Epithelial cell of proximal tubule (primary cell): ENCODE measurements at places on chromosomes 4 and X. TPM values are rescaled to one million over a fixed set of nuclear protein-coding genes. Genes with fewer than 3 reads are reported as not detected.

DNA sequence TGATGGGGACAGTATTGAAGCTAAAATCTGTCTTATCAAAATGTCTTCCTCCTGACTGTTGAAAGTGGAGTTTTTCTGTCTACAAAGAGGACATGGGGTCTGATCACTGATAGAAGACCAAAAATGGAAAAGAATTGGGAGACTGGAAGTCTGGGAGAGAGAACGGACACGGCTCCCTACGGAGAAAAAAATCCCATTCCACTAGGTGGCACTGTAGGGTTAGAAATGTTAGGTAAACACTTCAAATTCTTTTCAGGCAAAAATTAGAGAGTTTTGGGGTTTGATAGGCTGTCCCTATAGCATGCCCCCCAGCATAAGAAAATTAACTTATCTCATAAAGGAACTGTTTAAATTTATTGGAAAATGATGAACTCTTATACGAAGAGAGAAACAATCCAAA, 200.5 kb downstream of the FAM133A start:
- no peak for DNase-seq

GRCh38 chr4:190017357-190018200, 9.5 kb downstream of the FRG2 start:
- DNase-seq: no peak

DNA sequence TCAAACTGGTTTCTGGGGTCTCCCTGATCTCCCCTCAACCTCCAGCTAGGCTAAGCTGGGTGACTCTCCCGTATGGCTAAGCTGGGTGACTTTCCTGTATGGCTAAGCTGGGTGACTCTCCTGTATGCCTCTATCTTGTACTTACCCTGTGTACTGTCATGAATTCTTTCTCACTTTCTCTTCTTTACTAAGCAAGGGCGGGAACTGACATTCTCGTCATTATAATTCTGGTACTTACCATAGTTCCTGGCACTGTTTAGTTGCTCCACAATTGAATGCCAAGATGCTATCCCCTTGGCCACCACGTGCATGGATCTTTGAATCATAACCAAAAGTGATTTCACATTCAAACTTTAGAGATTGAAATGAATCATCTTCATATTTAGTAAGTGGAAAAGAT, 8.8 kb downstream of the INTU start:
- DNase-seq: no peak

GRCh38 chr4:52259978-52260377, 208.9 kb downstream of the SPATA18 start:
- no peak for DNase-seq

GRCh38 chr4:57051095-57051494, 59.1 kb downstream of the IGFBP7 start:
- no peak for DNase-seq

DNA sequence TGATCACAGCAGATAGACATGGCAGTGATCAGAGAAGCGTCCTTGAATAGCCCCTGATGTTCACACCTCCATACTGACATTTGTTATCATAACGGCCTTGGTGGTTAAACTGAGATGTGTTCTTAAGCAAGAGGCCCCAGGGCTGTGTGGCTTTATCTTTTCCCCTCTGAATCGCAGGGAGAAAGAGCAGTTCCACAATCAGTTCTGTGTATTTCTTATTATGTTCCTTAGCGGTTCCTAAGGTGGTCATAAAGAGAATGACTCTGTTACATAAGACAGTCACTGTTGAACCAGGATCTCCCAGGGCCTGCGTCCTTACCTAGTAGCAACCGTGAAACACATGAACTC, 52.8 kb upstream of the CBR4 start:
- no peak for DNase-seq

DNA sequence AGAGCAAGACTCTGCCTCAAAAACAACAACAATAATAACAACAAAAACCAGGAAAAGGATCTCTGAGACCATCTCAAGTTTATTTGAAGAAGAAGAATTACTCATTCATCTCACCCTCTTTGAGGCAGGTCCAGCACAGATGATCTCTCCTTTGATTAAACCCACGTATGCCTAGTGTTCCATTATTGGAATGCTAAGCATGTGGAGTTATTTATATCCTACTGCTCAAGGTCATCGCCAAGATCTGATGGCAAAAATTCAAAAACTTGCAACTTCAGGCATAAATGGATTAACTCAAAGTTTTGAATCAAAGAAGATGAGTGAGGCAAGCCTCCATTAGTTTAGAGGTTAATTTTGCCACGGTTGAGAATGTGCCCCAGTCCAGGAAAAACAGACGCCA, 184.2 kb downstream of the DHRSX start:
- DNase-seq: no peak

DNA sequence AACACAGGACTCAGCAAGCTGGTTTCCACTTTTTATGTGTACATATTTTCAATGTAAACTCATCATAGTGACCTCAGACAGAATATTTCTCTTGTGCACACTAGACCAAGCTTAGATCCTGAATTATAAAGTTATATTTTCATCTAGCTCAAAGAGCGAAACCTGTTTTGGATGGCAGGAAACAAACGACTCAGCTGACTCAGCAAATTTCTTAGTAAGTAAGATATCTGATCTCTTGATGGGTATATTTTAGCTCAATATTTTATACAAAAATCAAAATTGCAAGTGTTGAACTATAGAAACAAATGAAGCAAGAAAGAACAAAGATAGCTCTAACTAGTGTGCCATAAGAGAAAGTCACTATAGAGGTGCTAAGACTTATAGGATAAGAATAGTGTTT, 1114.5 kb downstream of the STPG2 start:
- DNase-seq: no peak

- no peak for DNase-seq
These were observed 109.2 kb upstream of the LIMCH1 start for GRCh38 chr4:41428601-41429279.

DNA sequence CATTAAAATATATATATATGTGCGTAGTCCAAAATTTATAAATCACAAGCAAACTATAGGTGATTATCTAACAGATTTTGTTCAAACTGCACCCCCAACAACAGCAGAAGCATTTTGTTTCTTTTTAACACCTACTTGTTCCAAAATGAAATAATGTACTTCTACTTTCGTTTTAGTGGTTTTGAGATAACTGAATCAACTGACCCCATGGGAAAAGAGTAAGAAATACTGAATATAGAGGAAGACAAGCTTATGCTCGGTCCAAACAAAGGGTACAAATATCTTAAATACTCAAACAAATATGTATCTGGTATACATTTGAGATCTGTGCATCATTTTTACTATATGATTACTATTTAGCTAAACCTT, 22.4 kb downstream of the MAP7D3 start:
- DNase-seq: no peak

The EDNRA gene
- total RNA-seq: 3.3 and 3.9 TPM in 2 replicates

The PRR32 gene
- not detected in 2 replicates for total RNA-seq

The SPP1 gene
- total RNA-seq: 112 and 694 TPM in 2 replicates

The STIM2 gene
- total RNA-seq: 7.0 and 15.8 TPM in 2 replicates

The PCDH18 gene
- total RNA-seq: 0.29 and 1.5 TPM in 2 replicates
